ENCODE measurements at places on chromosomes 5 and 9. TPM values are rescaled to one million over a fixed set of nuclear protein-coding genes. Genes with fewer than 3 reads are reported as not detected.

HSPB3 gene
- 1.8 TPM for total RNA-seq

VAV2 gene
- 17.4 TPM for total RNA-seq

URM1 gene
- total RNA-seq: 31.5 TPM

ACOT12 gene
- total RNA-seq: 0.37 TPM

PCA3 gene
- total RNA-seq: under 0.01 TPM

BOD1 gene
- 96.0 TPM for total RNA-seq

FRRS1L gene
- 2.5 TPM for total RNA-seq

CFAP157 gene
- total RNA-seq: under 0.01 TPM

TMEM171 gene
- 0.62 TPM for total RNA-seq

FRMD3 gene
- 1.4 TPM for total RNA-seq

IFNA13 gene
- not detected for total RNA-seq

FOXI1 gene
- not detected for total RNA-seq
